ENCODE measurements at places on chromosomes 16 and 17. TPM values are rescaled to one million over a fixed set of nuclear protein-coding genes. Genes with fewer than 3 reads are reported as not detected.

The G6PC1 gene
- total RNA-seq, result not detected

The ITGAL gene
- not detected for total RNA-seq

The ALOXE3 gene
- total RNA-seq, result not detected

The PLXDC1 gene
- 0.43 TPM for total RNA-seq

The MRC2 gene
- 336 TPM for total RNA-seq

The BCL6B gene
- total RNA-seq, result not detected

The C16orf74 gene
- total RNA-seq, result 8.2 TPM

The CLDN6 gene
- not detected for total RNA-seq

The KRTAP3-1 gene
- not detected for total RNA-seq

The EVPLL gene
- not detected for total RNA-seq

The CES3 gene
- not detected for total RNA-seq

The CHD9 gene
- 102 TPM for total RNA-seq

The FBXW10B gene
- total RNA-seq, result 0.43 TPM

Measured in fibroblast of villous mesenchyme (primary cell).